CD4-positive, alpha-beta T cell treated with Interferon gamma for 1 hour (primary cell): ENCODE measurements at places on chromosomes 5 and 9.

DNA sequence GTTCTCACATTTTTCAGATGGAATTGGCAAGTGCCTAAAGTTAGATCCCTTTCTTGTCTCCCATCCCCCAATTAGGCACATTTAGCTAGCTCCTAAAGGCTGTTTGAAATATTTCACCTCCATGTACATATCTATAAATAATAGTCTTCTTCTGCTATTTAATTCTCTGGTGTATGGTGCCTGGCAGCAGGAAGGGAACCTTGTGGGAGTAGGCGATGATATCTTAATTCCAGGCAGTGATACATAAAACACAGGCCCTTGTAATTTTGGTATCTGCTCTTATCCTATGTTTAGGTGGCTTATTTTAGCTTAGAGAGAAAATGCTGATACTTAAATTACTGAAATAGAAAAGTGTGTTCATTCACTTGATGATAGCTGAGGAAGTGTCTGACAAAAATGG, 262.9 kb upstream of the DAP start:
- DNase-seq = no peak

DNA sequence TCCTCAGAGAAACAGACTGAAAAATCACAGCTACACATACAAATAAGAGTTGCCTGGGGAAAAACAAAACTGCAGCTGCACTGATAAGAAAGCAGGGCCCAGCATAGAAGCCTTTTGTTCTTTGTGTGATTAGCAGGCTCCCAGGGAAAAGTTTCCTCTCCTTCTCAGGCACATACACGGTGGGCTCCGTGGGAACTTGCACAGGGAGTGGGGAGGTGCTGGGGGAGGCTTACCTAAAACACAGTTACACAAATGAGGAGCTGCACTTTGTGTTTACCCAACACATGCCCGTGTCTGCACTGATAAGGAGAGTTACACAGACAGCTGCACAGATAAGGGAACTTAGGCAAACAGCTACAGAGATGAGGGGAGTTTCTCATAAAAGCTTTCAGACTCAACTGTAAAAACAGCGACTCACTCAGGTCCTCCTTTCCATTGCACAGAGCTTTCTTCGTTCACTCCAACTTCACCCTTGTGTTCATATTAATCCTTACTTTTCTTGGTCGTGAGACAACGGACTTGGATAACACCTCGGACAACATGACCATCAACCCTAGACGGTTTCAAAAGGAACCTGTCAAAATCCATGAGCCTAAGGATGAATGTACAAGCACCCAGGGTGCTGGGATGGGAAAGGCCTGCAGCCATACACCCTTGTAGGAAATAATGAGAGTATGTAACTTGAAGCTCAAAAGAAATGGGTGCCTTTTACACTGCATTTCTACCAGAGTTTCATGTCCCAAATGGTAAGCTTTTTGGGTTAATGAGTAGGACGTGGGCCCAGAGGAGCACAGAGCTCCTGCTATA, 50.8 kb downstream of the SERINC5 start:
- DNase-seq = no peak

DNA sequence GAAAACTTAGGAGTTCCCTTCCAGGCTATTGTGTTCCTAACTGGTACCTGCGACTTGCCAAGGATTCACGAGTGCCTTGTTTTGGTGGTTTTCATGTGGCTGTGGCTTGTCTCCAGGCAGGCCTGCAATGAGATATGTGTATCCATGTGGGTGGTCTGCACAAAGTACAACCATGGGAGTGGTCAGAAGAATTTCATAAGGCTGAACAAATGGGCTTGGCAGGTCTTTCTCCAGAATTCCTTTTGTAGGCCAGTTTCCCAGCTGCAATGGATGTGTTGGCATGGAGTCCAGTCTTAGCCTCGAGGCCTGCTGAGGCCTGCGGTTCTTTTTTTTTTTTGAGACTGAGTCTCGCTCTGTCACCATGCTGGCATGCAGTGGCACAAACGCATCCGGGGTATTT, 28.8 kb upstream of the MELK start:
- DNase-seq = no peak

DNA sequence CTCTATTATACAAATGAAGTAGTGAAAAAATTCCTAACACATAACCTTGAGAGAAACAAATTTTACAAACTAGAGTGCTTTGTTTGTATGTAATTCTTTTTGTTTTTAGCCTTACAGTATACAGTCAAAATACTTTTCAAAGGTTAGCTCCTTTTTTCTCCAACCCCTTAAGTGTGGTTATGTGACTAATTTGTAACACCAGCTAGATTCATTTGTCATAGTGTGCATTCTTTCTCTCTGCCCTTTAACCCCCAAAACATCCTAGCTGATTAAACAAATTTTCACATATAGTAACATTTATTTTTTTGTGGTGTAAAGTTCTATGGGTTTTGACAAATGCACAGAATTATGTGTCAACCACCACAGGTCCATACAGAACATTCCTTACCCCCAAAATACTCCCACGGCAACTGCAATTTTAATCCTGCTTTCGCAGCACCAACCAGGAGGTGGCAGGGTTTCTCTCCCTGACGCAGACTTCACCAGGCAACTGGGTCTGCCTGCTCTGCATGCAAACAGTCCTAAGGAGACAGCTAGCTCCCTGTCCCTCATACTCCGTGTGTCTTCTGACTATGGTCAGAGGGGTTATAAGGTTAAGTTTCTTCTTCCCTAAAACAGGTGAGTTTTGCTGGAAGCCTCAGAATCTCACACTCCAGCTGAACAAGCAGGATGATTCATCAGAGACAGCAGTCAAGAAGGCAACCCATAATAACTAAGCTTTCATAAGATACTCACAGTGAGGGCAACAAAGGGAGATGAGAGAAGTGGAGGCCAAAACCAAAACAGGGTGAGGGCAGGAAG, 44.5 kb upstream of the NR5A1 start:
- DNase-seq = no peak

DNA sequence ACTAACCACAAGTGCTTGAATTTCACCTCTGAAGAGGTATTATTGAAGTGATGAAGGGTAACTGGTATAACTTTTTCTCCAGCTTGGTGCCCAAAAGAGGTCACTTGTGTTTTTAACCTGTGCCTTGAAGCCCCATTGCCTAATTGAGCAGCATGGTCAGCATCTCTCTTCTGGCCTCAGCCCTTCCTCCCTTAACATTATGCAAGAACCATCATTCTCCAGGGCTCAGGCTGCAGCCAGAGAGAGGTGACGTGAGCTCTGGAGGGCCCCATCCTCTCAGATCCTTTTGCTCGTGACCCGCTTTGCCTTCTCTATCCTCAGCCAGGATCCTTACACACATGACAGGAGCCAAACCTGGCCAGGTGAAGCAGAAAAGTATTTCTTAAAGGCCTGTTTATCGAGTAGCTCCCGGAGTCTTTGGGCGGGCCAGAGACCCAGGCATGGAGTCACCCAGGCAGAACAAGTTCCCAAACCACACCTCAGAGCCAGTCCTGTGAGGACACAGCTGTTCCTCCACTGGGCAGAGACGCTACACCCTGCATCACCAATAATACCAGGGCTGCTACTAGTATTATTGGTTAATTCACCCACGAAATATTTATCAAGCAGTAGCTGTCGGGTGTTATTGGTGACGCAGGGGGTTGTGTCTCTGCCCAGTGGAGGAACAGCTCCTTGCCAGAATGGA, 29.6 kb upstream of the BOD1 start:
- no peak for DNase-seq

GRCh38 chr5:91373006-91373405, 10.1 kb downstream of the ARRDC3 start:
- no peak for DNase-seq

- DNase-seq = no peak
These were observed 262.5 kb downstream of the ELAVL2 start for GRCh38 chr9:23563517-23563916.

GRCh38 chr5:112036206-112036605, 279.2 kb upstream of the NREP start:
- DNase-seq = no peak

GRCh38 chr9:137023157-137023556, 4.9 kb downstream of the ABCA2 start:
- no peak for DNase-seq

- DNase-seq = no peak
These were observed 22.1 kb downstream of the URM1 start for GRCh38 chr9:128393145-128393775.

- no peak for DNase-seq
These were observed 298.4 kb upstream of the PRDM9 start for GRCh38 chr5:23208959-23209431.

DNA sequence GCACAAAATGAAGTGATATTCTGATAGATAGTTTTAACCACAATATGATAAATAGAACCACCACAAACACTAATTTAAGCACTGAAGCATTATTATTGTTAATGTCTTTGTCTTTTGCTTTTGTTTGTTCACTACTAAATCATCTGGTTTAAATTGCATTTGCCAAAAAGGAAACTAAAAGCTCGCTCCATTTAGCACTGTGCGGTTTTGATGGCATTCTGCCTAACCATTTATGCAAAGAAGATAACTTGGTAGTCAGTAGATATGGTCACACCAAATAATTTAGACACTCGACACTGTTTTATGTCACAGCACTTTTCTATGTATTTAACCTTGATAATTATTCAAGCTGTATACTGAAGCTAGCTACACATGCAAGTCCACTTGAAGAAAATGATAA, 849.8 kb upstream of the CDH6 start:
- no peak for DNase-seq

DNA sequence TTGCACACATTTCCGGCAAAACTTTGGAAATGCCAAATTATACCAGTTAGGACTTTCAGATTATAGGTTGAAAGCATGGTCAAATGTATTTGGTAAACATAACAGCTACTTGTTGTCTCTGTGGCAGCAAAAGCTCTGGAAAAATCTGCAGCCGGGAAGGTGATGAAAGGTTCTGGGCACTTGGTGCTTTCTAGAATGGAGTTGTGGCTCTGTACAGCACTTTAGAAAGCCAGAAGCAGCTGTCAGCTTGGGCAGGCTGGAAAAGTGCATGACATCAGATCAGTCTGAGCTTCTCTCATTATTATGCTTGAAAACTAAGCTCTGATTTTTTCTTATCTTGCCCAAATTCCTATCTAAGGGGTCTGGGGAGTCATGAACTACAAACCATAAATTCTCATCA, 118.6 kb upstream of the MAST4 start:
- no peak for DNase-seq

DNA sequence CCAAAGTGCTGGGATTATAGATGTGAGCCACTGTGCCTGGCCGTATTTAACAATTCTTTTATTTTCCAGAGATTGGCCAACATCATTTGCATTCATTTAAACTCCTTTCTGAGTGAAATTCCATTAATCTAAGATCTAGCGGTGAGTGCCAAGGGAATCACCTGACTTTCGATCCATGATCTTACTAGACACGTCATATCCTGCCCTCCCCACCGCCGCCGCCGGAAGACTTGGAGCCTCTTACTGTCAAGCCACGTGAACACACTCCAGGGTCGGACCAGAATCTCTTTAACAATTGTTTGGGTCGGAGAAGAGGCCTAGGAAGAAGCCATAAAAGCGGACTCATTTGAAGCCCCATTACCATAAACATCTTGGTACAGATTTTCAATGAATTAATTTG, 12.9 kb downstream of the INPP5E start:
- no peak for DNase-seq

- no peak for DNase-seq
These were observed 198.6 kb downstream of the TLE1 start for GRCh38 chr9:81490605-81491331.

GRCh38 chr5:126972062-126972895, 58.1 kb downstream of the MARCHF3 start:
- DNase-seq = peak; percentile 41

- DNase-seq = no peak
These were observed 4.5 kb downstream of the SPARC start for GRCh38 chr5:151682240-151682639.

DNA sequence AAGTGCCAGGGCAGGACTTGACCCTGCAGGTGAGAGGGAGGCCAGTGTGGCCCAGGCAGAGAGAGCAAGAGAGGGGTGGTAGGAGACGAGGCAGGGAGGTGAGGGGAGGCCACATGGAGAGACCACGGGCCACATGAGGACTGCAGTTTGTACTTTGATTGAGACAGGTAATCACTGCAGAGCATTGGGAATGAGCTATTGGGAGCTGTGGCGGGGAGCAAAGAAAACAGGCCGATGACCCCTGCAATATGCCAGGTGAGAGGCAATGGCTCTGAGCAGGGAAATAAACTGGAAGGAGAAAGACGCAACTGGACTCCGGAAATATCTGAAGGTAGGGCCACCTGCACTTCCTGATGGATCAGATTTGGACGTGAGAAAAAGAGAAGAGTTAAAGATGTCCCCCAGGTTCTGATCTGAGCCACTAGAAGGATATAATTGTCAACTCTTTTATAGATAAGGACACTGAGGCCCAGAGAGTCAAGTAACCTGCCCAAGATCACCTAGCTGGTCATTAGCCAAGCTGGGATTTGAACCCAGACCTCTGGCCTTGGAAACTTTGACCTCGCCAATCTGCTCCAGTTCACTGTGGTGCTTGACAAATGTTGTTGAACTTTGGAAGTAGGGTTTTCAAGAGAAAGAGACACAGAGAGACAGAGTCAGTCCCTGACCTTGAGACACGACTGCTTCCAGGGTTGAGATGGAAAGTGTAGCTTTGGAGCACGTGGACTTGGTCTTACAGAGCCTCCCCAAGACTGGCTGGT, 42.3 kb downstream of the DUSP1 start:
- DNase-seq = no peak

DNA sequence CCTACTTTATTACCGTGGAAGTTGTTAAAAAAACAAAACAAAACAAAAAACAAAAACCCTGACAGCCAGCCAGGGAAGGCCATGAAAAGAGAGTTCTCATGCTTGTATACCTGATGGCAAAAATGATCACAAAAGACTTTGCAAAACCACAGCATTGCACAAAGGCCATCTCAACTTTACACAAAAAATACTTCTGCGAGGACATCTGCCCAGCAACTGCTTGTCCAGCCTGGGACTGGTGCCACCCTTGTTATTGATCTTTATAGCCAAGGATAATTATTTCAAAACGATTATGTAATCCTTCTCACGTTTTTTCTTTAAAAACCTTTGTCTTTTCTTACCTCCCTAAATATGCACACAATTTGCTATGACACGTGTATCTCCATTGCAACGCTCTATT, 42.2 kb upstream of the SLC28A3 start:
- no peak for DNase-seq

GRCh38 chr5:111386832-111387162, 125.5 kb downstream of the STARD4 start:
- no peak for DNase-seq

DNA sequence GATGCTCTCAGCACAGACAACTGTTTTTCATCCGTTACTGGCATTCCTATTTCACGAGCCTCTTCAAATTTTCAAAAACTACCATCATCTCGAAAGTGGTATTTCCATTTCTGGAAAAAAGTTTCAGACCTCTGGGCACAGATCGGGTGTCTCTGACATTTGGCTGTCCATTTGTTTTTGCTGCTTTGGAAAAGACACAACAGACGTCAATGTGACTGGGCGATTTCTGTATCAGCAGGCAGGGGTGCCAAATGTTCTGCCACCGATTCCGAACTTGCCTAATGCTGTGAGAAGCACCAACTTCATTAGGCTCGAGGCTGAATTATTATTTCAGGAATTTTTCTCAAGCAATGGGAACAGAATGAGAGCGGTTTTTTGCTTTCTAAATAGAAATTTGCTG, 105.6 kb downstream of the ARSB start:
- no peak for DNase-seq

GRCh38 chr5:39117401-39117800, 43.2 kb upstream of the RICTOR start:
- DNase-seq = no peak

GRCh38 chr9:3125602-3126405, 281.9 kb upstream of the PUM3 start:
- no peak for DNase-seq

- DNase-seq = no peak
These were observed 19.7 kb downstream of the PTTG1 start for GRCh38 chr5:160441311-160441781.

GRCh38 chr5:88419931-88420330, 151.3 kb upstream of the TMEM161B start:
- DNase-seq = no peak
